ENCODE measurements at places on chromosomes 3 and 15.

DNA sequence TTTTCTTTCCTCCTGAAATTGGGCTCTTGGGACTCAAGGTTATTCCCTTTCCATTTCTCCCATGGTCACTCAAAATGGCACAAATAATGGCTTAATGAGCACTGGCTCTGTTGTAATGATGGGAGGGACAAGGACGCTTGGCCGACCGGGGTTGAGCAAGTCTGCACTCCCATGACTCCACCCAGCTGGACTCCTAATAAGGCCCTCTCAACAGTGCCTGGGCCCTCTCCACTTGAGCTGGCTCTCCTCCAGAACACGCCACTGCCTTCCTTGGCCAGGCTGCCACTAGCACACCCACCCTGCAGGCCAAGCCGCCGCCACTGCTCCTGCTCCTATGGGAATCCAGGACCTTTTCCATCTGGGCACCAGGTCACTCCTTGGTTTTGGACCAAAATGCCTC, 42.3 kb downstream of the ADCY5 start:
- DNase-seq = no peak

- DNase-seq = no peak
Measured at GRCh38 chr15:55907797-55908196, 85.6 kb downstream of the NEDD4 start.

- no peak for DNase-seq
Measured at GRCh38 chr3:27200721-27201489, 168.3 kb downstream of the NEK10 start.

GRCh38 chr3:157527131-157527881, 24.1 kb upstream of the VEPH1 start:
- DNase-seq = no peak

DNA sequence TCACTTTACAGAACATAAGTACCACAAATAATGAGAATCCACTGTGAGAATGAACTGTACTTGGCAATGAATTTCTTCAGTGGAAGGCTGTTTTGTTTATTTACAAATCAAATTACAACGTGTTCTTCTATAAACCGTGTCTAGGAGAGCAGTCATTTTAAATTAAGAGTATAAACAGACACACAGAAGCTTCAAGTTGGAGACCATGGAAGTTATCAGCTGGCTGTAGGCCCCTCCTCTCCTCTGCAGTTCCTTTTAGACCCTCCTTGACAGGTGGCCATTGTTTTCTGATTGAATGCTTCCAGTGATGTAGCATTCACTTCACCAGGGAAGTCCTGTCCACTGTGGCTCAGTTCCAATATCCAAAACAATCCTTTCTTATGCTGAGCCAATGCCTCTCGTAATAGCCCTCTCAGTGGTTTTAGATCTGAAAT, 7.3 kb upstream of the MAPK6 start:
- no peak for DNase-seq

DNA sequence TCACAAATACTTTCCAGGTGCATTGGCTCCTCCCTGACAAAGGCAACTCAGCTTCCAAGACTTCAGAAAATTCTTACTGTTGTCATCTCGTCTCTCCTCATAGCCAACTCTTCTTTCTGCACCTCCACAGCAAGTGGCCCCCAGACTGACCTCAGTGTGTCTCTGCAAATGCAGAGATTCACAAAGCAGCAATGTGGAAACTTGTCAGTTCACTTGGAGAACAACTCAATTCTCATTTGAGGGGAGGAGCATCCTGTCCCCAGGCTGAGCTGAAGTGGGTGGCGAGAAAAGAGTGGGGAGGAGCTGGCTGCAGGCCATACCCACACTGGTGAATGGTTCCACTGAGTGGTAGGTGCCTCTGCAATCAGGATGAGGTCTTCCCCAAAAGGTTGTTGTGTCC, 248.7 kb upstream of the IL12A start:
- no peak for DNase-seq

DNA sequence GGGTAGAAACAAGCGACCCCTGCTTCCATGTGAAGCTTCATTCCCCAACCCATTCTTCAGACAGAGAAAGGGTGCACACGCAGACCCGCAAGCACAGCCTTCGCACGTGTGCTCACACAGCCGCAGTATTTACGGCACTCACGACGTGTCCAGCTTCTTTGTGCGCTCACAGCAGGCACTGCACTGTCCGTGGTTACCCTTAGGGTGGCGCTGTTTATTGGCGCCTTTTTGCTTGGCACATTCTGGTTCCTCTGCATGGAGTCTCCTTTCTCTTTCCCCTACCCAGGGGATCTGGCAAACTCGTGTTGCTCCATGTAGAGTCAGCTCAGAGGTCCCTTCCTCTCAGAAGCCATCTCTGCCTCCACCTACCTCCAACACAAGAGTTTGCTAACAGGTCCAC, 115.1 kb downstream of the SLCO3A1 start:
- no peak for DNase-seq

DNA sequence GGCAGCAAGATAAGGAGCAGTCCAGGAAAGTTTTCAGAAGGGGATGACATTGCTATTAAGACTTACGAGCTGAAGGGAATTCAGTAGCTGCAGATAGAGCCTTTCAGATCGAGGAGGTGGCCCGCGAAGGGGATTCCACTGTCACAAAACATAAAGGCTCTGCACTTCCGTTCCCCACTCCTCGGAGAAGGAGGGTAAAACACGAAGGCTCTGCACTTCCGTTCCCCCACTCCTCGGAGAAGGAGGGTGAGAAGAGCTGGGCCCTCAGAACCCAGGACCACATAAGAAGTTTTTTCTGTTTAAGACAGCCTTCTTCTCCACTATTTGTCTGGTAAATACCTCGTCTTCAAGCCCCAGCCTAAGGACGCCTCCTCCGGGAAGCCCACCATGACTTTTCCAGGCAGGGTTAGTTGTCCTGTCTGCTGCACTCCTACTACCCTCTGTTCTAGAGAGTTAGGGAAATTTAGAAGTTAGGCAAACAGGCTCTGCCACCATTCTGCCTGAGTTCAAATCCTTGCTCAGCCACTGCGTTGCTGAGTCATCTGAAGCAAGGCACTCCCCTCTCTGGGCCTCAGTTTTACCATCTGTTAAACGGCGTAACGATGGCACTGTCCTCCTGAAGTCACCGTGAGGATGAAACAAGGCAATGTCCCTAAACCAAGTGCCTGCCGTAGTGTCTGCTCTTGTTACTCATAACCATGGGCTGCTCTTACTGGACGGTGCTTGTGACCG, 134.1 kb upstream of the HES1 start:
- DNase-seq = no peak

- DNase-seq = no peak
Measured at GRCh38 chr3:132253262-132253878, 63.8 kb upstream of the ACP3 start.

- DNase-seq = no peak
Measured at GRCh38 chr3:74613521-74614106, 845 bp downstream of the CNTN3 start.

DNA sequence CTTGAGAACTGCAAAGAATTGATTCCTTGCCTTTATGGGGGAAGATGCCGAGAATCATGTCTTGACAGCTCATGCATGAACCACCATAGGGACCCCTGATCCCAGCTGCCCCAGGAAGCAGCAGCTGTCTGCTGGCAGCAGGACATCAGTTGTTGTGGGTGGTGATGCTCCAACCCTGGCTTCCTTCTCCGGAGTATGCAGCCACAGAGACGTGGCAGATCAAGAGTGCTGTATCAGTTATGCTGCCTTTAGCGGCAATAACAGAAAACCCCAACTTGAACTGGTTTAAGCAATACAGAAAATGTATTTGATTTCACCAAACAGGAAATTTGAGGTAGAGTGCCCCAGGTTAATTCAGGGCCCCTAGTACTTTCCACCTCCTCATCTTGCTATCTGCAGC, 92.2 kb upstream of the TNFAIP8L3 start:
- DNase-seq = no peak

DNA sequence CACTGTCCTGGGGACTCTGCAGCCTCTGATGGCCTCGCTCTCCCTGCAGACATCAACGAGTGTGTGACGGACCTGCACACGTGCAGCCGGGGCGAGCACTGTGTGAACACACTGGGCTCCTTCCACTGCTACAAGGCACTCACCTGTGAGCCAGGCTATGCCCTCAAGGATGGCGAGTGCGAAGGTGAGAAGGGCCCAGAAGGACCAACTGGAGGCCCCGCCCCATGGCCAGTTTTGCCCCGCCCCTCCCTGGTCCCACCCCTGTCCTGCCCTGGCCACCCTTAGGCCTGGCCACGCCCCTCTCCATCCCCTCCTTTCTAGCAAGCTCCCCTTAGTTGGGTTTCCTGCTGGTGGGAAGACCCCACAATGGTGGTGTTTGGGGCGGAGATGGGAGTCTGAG, 77.5 kb downstream of the FBLN2 start:
- no peak for DNase-seq

DNA sequence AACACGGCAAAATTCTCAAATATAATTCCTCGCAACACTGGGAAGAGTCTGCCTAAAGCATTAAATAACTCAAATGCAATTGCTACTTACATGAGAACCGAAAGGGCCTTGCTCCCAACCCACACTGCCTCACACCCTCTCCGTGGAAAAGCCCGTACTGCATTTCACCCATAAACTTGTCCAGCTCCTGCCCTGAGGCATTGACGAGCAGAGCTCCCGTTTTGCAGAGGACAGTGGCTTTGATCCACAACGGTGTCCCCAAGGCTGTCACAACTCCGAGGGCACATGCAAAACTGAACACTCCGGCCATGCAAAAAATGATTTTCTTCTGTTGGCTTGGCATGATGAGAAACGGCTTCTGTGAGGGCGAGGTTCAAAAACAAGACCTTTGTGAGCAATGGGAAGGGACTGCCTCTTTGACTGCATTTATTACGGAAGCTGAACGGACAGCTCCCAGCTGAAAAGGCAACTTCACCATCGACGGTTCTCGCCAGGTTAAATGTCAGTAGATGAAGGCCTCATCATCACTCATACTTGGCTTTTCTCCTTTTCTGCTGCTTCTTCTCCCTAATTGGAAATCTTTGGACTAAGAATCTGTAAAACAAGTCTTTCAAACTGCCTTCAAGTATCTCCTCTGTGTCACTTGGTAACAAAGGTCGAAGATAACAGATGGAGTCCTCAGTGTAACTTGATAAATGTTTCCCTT, at the start of gene CLRN1:
Gene CLRN1, minus strand, starts transcription at position 362 of the 706 bp plus-strand sequence. Its CDS starts 19 bp downstream, at position 343.
- no peak for DNase-seq

GRCh38 chr3:124770336-124771082, 40.3 kb downstream of the UMPS start:
- no peak for DNase-seq

- no peak for DNase-seq
Measured at GRCh38 chr3:198046120-198046857, 86.3 kb downstream of the LMLN start.

DNA sequence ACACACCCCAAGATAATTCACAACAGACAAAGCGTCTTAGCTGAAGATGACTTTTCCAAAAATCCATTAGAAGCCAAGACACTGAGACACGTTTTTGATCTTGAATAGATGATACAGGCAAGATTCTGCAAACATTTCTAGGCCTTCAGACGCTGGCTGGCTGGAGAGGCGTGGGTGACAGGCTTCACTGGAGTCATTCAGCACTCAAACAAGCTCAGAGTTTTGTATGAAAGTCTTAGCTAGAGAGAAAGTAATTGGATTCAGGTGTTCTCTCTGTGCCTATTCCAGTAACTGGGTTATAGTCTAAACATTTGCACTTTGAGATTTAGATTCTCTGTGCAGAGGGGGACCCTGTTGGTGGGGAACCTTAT, 147.7 kb upstream of the BHLHE40 start:
- DNase-seq = no peak

GRCh38 chr3:51676102-51676640, 5.1 kb downstream of the TEX264 start:
- no peak for DNase-seq

DNA sequence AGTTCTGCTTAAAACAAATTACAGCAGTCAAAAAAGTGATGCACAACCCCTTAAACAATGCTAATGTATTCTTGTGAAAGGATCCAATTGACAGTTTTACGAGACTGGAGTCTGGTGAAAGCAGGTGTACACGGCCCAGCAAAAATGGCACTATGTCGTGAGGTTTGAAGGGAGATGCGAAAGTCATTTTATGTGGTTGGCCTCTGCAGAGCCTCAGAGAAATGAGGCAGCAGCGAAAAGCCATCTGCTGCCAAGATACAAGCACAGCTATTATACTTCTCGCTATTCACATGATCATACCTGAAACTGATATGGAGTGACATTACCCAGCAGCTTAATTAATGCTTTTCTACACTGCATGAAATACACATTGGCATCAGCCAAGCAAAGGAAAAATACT, 36.4 kb downstream of the MECOM start:
- DNase-seq = no peak

DNA sequence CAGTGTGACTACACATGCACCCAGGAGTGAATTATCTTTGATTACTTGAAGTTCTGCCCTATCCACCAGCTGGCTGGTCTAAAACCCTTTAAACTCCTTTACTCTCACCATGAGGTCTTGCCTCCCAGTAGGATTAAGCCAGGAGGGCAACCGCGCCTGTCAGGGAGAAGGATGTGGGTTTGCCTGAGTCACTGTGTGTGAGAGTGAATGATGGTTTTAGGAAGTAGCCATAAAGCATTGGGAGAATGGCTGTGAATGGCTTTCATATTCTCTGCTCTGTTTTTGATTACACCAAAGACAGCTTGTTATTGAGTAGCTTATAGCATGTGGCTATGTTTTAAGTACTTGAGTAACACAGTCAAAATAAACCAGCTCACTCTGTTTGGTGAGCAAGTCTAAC, 637.7 kb upstream of the TBL1XR1 start:
- DNase-seq = no peak

GRCh38 chr15:97482521-97482920, 478.0 kb upstream of the ARRDC4 start:
- no peak for DNase-seq

DNA sequence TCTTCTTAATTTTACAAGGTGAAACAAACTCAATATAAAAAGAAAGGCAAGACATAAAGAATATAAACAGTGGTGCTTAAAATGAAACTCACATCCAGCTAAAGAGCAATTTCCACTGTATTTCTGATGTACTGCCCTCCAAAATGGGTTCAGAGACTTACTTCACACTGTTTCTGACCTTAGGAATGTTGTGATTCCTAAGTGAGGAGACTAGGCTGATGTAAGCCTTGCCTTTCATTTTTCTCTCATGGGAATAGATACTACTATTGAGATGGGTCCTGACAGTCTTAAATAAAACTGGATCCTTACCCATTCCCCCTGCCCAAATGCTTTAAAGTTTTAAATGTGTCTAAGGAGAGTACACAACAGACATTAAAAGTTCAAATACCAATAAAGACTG, 86.9 kb downstream of the CBLB start:
- DNase-seq = no peak

DNA sequence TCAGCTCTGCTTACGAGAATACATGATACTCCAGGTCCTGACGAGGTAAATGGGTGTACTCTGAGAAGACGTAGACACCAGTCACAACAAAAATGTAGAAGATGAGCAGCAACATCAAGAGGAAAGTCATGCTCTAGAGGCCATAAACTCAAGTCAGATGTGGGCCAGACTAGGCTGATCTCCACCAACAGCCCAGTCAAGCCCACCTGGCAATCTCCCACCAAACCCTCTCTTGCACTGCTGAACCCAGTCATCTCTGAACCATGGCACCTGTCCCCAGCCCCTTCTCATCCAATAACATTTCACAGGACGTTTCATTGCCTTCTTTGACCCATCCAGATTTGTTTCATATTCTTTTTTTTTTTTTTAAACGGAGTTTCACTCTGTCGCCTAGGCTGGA, 10.8 kb upstream of the PDIA3 start:
- DNase-seq = no peak

Data from C1 segment of cervical spinal cord (tissue), 14 donors.